ENCODE measurements at places on chromosomes 1 and 21.

DNA sequence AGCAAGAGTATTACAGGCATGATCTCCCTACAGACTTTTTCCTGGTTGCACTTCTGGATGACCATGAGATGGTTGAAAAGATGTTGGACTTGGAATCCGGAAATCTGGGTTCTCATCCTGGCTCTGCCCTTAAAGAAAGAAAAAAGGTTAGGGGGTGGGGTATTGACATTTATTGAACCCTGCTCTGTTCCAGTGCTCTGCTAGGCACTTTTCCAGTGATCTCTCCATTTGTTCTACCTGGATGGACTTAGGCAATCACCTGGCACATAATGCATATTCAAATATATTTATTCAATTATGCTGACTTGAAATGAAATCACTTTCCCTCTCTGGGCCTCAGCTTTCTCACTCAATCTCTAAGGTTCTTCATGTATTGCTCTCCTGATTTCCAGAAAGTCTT is 101.0 kb upstream of the NFIA start:
- DNase-seq, result no peak

- DNase-seq, result no peak
Measured at GRCh38 chr1:51316113-51316845, 14.1 kb downstream of the TTC39A start.

DNA sequence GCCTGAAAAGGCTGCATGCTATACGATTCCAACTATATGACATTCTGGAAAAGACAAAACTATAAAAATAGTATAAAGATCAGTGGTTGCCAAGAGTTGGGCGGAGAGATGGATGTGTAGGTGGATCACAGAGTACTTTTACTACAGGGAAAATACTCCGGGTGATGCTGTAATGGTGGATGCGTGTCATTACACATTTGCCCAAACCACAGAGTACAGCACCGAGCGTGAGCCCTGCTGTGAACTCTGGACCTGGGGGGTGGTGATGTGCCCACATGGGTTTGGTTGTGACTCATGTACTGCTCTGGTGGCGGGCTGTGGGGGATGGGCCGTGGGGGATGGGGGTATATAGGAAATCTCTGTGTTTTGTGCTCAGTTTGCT is 162.7 kb upstream of the COL6A1 start:
- DNase-seq, result peak; percentile 26

DNA sequence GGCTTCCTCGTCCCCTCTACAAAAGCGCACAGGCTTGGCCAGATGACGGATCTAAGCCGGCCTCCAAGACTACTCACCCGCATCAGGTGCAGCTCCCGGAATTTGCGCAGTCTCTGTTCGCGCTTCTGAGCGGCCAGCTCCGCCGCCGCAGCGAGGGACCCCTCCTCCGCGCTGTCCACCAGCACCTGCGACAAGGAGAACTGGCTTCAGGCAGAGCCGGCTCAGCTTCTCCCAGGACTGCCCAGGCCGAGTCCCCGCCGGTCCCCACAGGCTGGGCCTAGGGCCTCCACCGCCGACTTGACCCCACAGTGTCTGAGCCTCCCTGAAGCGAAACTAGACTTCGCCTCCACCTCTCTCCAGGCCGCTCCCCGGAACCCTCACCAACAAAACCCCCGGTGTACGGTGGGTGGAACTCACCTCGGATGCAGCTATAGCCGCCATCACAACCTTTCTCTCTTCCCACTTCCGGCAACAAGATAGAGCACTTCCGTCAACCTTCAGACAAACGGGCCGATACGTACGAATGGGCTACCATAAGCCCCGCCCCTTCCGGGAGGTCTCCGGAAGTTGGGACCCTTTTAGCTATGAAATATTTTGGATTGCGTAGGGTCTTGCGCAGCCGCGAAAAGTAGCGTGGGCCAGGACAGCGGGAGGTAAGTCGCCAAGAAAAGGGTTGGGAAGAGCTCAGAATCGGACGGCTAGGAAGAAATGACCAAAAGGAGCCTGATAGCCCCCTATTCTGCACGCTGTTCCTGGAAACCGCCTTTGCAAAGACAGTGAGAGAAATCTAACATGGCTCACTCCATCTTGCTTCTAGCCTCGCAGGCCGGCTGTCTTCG is at the start of gene SYF2:
Gene SYF2, minus strand, starts transcription at position 476 of the 839 bp plus-strand sequence. Its CDS starts 35 bp downstream, at position 441.
- DNase-seq, result peak; percentile 85

DNA sequence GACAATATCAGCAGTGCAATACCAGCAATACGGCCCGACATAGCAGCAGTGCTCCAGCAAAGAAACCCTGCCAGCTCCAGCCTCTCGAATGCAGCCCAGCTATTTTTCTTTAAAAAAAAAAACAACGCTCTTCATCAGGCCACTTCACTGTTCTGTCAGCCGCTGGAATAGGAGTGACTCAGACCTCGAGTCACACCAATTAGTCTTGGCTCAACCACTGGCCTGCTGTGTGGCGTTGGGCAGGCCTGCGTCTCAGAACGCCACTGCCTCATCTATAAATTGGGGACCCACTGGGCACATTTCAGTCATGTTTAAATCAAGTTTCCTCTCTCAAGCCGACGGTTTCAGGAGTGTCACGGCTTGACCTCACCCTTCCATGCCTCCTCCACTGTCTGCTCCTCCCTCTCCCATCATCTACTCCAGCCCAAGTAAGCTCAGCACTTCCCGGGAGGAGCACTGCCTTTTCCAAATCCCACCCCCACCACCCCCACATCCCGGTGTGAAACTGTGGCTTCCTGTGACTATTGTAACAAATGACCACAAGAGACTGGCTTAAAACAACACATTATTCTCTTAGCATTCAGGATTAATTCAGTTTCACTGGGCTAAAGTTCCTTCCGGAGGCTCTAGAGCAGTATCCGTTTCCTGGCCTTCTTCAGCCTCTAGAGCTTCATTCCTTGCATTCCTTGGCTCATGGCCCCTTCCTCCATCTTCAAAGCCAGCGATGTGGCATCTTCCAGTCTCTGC is 71.9 kb upstream of the EFHD2 start:
- no peak for DNase-seq

GRCh38 chr1:245516284-245516759 is 361.5 kb downstream of the KIF26B start:
- no peak for DNase-seq

GRCh38 chr1:218475699-218476098 is 130.6 kb downstream of the TGFB2 start:
- no peak for DNase-seq

- DNase-seq, result no peak
Measured at GRCh38 chr1:196933531-196934189, 9.9 kb upstream of the CFHR2 start.

GRCh38 chr1:93673163-93673829 is 8.3 kb downstream of the BCAR3 start:
- no peak for DNase-seq

DNA sequence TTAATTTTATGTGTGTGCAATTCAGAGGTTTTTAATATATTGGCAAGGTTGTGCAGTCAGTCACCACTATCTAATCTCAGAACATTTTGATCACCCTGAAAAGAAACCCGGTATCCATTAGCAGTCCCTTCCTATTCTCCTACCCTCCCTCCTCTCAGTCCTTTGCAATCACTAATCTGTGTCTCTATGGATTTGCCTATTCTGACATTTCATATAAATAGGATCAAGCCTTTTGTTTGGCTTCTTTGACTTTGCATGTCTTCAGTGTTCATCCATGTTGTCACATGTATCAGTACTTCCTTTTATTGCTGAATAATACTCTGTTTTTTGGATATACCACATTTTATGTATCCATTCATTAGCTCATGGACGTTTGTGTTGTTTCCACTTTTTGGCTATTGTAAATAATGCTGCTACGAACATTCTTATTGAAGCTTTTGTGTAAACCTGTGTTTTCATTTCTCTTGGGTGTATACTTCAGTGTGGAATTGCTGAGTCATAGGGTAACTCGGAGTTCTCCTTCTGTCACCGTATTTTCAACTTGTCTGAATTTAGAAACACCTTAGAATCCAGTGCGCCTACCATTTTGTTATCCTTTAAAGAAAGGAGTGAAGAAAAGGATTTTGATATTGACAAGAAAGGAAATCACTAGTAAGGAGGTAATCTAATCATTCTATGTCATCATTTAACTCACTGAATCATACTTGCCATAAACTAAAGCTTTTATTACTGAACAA is 3.4 kb downstream of the CEP85 start:
- no peak for DNase-seq

GRCh38 chr1:192635041-192635440 is 906 bp upstream of the RGS13 start:
- no peak for DNase-seq

GRCh38 chr1:81144240-81144825 is 656.4 kb upstream of the ADGRL2 start:
- DNase-seq, result no peak

- no peak for DNase-seq
Measured at GRCh38 chr1:200724064-200724463, 14.6 kb upstream of the CAMSAP2 start.

GRCh38 chr1:151619489-151620093 is 7.7 kb downstream of the SNX27 start:
- no peak for DNase-seq

- DNase-seq, result peak; percentile 71
Measured at GRCh38 chr21:42923553-42924432, 1.6 kb downstream of the ERVH48-1 start.

DNA sequence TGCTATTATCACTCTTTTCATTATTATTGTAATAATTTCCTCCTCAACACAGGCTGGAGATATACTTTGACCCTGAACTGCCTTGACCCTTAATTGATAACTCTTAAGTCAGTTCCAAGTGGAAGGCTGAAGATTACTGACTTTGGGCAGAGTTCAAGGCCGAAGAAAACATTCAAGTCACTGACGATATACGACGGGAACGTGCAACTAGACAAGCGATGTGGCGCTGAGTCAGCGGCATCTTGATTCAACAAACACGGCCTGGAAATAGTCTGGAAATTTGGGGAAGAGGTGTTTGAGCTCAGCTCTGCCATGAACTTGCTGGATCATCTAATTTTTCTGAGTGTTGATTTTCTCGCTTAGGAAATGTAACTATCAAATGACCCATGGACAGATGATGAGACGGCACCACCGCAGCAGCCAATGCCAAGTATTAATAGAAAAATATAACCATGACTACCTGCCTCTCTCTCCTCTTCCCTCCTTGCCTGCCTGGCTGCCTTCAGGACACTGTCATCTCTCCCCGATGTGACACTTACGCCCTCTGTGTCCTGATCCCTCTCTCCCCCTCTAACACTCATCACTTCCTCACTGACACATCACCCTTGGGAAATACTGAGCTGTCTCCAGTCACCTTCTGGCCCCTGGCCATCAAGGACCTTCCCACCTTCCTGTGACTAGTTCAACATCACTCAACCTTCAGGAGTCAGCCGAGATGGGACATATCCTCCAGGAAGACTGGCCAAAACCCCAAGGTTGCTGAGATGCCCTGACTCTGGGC is 49.4 kb downstream of the TMCO4 start:
- DNase-seq, result no peak

DNA sequence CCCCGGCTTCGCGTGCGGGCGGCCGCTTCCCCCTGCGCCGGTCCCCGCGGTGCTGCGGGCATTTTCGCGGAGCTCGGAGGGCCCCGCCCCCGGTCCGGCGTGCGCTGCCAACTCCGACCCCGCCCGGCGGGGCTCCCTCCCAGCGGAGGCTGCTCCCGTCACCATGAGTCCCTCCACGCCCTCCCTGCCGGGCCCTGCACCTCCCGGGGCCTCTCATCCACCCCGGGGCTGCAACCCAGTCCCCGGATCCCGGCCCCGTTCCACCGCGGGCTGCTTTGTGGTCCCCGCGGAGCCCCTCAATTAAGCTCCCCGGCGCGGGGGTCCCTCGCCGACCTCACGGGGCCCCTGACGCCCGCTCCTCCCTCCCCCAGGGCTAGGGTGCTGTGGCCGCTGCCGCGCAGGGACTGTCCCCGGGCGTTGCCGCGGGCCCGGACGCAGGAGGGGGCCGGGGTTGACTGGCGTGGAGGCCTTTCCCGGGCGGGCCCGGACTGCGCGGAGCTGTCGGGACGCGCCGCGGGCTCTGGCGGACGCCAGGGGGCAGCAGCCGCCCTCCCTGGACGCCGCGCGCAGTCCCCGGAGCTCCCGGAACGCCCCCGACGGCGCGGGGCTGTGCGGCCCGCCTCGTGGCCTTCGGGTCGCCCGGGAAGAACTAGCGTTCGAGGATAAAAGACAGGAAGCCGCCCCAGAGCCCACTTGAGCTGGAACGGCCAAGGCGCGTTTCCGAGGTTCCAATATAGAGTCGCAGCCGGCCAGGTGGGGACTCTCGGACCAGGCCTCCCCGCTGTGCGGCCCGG is 159.2 kb downstream of the RUNX1 start:
- DNase-seq, result peak; percentile 88

- DNase-seq, result no peak
Measured at GRCh38 chr1:236545621-236546169, 21.9 kb downstream of the LGALS8 start.

GRCh38 chr1:211359876-211360275 is 33.2 kb downstream of the TRAF5 start:
- no peak for DNase-seq

DNA sequence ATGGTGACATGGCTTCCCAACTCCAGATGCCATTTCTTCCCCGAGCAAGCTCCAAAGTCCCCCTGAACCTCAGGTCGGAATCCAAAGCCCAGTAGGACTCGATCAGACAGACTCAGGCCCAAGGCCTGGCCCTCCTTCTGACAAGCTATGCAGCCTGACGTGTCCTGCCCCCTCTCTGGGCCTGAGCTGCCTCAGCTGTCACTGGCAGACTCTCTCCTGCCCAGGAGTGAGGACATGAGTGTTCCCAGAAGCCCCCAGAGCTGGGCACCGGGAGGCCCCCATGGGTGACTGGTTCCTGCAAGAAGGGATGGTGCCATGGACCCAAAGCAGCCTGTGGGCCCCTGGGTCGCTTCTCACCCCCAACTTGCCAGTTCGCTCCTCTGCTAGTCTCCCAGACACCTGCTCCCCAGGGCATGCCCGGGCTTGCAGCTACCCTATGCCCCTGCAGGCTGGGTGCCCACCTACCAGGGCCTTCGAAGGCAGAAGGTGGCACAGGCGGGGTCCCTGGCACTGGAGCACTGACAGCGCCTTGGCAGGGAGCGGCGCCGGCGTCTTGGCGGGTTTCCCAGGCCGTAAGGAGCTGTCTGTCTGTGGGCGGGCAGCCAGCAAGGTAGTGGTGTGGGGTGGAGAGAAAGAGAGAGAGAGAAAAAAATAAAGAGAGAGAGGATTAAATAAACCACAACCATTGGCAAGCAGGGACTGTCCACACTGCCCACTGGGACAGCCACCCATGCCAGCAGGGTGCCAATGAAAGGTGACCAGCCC is 2.3 kb downstream of the EDN2 start:
- DNase-seq, result no peak

DNA sequence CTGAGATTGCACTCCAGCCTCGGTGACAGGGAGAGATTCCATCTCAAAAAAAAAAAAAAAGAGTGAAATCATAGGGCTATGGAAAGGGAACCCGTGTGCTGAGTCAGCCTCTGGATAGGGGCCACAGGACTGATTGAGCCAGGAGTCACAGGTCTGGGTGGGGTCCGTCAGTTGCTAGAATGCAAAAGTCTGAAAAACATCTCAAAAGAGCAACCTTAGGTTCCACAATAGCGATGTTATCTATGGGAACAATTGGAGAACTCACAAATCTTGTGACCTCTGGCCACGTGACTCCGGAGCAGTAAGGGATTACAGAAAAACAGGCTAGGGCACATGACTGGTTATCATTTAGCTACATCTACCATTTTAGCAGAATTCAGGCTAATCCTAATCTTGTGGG is 32.8 kb upstream of the GREM2 start:
- no peak for DNase-seq
